GM19239 (cell line): ENCODE measurements at places on chromosomes 13 and 19.

GRCh38 chr13:109626386-109627171, 159.8 kb downstream of the IRS2 start:
- no peak for DNase-seq

- no peak for DNase-seq
These were observed 179.3 kb downstream of the ZIC5 start for GRCh38 chr13:99792079-99792921.

GRCh38 chr13:27792393-27793218, at the start of gene GSX1:
GSX1 (plus strand) TSS chr13:27792483; CDS start chr13:27792691, 208 bp downstream.
- no peak for DNase-seq

GRCh38 chr13:49877629-49878218, 58.4 kb downstream of the SPRYD7 start:
- no peak for DNase-seq

- DNase-seq = no peak
These were observed 135.6 kb upstream of the TSC22D1 start for GRCh38 chr13:44711706-44712105.

DNA sequence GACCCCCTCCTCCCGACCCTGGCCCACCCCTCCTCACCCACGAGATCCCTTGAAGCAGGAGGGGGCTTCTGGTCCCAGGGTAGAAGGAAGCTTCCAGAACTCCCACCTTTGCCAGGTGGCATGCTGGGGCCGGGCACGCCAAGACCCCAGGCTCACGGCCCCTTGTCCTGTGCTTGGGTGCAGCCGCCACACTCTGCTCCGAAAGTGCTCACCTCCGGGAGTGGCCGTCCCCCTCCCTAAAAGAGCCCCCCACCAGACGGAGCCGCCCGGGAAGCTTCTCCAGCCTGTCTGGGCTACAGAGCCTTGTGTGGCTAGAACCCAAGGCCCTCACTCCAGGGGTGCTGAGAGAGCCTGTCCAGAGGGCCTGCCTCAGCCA, 1.8 kb upstream of the EFNA2 start:
- DNase-seq = no peak

DNA sequence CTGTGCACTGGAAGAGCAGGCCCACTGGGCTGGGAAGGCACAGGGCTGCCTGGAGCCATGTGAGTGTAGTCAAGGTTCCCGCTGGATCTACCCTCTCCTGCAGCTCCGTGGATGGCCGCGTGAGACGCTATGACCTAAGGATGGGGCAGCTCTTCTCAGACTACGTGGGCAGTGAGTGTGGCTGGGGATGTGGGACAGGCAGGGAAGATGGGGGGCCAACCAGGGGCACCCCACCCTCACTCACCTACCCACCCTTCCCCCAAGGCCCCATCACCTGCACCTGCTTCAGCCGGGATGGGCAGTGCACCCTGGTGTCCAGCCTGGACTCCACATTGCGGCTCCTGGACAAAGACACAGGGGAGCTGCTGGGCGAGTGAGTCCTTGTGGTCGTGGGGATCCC, 6.1 kb downstream of the WDR83 start:
- DNase-seq = no peak

GRCh38 chr19:351976-352625, 7.5 kb upstream of the MIER2 start:
- no peak for DNase-seq

GRCh38 chr13:52454459-52454819, 839 bp upstream of the CKAP2 start:
- DNase-seq = peak; percentile 17

GRCh38 chr19:22427960-22428913, 6.1 kb upstream of the ZNF98 start:
- DNase-seq = no peak

DNA sequence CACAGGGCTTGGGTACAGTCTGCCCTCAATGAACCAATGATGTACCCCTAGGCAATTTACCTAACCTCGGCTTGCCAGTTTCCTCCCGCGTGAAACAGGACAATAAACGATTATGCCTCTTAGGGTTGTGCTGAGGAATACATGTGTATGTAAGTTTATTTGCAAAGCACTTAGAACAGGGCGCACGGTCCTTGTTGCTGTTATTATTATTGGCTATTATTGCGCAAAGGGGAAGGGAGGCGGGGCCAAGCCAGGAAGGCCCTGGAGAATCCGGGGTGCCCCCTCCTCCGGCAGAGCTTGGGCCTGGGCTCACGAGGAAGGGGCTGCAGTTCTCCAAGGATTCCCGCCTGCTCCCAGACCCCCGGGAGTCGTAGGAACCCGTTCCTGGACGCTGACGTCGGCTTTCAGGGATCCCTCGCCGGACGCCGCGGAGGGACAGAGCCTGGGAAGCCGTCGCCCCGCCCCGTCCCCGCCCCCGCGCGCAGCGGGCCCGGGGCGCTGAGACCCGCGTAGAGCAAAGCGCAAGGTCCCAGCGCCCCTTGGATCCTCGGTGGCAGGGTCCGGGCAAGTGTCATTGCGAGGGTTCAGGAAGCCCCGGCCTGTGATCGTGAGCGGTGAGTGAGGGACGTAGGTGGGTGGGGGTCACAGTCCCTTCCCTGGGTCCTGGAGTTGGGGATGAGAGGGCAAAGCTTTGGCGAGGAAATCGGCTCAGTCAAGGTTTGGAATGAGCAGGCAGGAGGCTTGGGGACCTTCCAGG, at the start of gene TMEM91:
Gene TMEM91, plus strand, starts transcription at position 293 of the 757 bp plus-strand sequence. CDS start 1,777 bp downstream, outside the sequence.
- no peak for DNase-seq

DNA sequence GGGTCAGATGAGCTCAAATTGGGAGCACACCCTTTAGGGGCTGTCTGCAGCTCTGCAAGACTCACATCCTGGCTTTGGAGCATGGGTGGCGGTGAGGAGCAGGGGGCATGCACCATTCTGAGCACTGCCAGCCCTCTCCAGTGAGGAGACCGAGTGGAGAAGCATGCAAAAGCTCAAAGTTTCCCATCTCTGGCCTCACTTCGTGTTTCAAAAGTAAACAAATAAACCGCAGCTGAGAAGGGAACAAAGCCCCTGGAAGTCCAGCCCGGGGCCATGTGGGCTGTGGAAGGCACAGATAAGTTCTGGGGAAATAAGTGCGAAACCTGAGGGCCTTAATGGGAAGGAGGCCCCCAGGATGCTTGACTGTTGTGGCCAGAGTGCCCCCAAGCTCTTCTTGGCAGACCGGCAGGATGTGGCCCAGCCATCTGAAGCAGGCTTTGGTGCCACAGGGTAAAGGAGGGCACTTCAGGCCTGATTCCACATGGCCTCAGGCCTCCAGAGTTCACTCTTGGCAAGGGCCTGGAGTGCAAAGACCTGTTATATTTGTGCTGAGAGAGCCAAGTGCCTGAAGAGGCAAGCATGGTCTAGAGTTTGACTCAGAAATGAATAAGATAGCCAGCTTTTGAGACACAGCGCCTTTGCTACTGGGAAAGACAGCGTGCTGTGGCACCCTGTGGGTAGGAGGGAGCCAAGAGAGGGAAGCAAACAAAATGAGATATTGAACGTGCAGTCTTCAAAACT, 1.2 kb downstream of the MEDAG start:
- no peak for DNase-seq

- DNase-seq = no peak
These were observed 84.5 kb upstream of the ABCC4 start for GRCh38 chr13:95385798-95386197.

DNA sequence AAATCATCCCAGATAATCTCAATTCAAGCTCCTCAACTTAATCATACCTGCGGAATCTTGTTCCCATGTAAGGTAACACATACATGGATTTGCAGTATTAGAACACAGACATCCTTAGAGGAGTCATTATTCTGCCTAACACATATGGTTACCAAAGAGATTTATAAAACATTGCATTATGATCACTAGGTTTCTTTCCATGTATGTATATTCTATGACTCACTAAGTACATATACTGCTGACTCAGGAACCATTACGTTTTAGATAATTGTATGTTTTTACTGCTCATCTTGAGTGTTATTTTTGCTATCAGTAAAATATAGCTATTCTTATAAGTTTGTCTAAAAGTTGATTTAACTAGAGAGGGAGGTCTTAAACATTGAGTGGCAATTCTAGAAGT, 182.9 kb downstream of the SLITRK6 start:
- DNase-seq = no peak

DNA sequence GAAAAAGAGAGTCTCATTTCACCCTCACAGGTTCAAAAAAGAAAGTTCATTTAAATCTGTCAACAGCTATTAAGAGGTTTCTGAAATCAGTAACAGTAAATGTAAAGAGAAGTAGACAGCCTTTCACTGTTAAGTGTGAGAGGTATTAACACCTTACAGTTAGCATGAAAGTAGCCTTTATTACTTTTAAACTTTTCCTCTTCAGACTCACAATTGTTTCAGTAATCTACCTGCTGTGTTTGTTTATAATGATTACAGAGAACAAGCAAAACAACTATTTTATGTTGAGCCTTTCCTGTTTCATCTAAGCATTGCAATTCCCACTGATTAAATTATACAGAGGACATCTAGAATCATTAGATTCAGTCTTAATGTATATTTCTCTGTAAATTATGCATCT, 159.8 kb downstream of the PCDH9 start:
- no peak for DNase-seq

GRCh38 chr13:94656766-94657165, 55.1 kb downstream of the GPR180 start:
- no peak for DNase-seq

DNA sequence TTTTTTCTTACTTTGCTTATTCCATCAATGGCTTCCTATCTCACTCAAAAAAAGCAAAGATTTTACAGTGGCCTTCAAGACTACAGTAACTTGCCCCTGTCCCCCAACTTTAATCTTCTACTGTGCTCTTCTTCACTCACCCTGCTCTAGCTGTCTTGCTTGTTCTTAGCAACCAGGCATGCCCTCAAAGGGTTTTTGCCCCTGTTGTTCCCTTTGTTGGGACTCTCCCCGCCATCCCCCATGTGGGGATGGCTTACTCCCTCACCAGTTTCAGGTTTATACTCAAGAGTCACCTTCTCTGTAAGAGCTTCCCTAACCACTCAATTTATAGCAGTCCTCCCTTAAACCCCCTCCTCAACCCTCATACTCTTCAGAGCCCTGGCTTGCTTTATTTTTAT, 5.4 kb downstream of the MTMR6 start:
- DNase-seq = no peak

DNA sequence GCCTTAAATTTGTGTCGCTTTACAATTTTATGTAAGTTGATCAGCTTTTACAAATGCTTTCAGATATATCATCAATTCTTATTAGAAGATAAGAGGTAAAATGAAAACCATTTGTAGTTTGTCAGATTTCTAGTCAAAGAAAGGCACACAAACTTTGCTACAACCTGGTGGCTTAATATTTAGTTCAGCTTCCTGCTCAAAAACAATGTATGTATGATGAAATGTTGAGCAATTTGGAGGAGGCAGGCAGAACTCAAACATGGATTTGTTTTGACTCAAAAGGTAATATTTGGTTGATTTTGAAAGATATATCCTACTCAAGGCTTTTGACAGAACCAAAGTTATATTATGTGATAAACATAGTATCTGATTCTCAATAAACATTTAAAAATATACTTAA, 24.2 kb downstream of the NEK5 start:
- no peak for DNase-seq

GRCh38 chr13:39353988-39354387, 249.0 kb downstream of the LHFPL6 start:
- no peak for DNase-seq
